Stimulated activated CD4-positive, alpha-beta T cell treated with anti-CD3 and anti-CD28 coated beads, TNF-alpha, amount 100 ng/mL, for 48 hours (primary cell): ENCODE measurements at places on chromosomes 12 and 14.

DNA sequence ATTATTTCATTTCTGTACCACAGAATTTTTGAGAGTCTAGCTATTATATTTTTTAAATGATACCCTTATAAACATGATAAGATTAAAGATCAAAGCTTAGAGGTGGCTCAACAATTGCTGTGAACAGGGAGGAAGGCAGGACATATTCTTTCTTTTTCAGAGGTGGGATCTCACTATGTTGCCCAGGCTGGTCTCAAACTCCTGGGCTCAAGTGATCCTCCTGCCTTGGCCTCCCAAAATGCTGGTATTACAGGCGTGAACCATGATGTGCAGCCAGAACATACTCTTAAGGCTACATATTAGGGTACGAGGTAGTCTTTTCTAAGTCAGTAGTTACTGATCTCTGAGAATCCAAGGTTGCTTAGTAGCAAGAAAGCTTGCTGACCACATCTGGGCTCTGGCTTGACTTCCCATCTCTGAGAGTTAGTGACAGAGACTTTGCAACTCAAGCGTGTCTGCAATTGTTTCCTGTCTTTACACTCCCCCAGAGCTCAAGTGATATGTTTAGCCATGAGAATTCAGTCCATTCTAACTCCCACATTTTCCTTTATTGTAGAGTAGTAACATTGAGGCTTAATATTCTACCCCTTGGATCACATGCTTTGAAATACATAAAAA, 8.6 kb downstream of the RAB5B start:
- DNase-seq, result no peak

GRCh38 chr14:58541633-58542022, 96.1 kb upstream of the DACT1 start:
- no peak for DNase-seq

DNA sequence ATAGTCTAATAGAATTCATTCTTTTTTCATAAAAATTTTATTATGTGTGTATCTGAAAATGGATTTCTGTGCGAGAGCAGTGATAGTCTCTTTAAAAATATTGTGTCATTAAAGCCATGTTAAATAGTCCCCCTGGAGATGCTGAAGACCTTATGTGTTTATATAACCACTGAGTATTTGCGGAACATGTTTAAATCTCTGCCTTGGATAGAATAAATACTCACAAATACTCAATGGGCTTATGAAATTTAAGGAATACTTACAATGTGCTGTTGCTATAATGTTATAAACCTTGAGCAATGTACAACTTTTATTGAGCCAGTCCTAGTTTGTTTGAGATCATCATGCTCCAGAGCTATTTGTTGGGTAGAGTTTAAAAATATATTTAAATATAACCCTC, 226.0 kb downstream of the SNAPC1 start:
- no peak for DNase-seq

DNA sequence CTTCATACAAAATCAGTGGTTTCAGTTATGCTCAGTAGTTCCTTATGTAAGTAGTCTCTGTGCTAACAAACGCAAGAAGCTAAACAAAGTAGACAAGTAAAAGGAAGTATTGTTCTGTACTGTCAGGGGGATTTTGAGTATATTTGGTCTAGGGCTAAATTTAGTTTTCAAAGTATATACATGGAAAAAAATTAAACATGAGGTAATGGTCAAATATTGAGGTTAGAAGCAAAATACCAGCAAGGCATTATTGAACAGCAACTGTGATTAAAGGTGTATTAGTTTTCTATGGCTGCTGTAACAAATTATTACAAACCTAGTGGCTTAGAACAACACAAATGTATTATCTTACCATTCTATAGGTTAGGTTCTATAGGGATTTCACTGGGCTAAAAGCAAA, 18.8 kb downstream of the GNG2 start:
- DNase-seq, result no peak
